IMR-90 (cell line): ENCODE measurements at places on chromosomes 1 and 21. TPM values are rescaled to one million over a fixed set of nuclear protein-coding genes. Genes with fewer than 3 reads are reported as not detected.

GRCh38 chr1:235023711-235024439 is 104.8 kb downstream of the TOMM20 start:
- no peak for DNase-seq

DNA sequence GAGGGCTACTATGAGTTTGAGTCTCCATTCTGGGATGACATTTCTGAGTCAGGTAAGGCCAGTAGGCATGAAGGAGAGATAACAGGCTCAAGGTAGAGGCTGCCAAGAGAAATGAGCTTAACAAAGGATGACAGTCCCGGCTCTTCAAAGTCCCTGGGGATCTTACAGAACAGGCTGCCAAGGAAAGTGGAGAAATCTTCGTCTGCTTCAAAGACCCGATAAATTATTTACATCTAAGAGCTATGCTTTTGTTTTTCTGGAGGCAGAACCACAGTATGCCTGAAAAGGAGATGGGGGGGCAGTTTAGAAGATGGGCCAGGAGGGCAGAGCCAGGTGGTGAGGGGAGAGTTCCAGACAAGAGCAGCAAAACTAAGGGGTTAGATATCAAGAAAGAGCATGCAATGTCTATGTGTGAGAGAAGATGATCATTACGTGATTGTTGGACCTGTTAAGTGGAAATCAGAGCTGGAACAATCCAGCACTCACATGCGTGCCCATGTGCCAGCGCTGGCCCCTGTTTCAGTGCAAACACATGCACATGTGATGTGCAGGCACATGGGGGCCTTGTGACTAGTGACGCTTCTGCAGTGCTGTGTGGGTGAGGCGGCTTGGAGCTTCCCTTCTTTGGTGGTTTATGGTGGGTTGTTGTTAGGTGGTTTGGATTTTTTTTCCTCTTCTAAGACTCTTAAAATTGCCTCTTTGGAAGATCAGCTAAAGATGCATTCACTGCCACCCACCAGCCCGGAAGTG is 25.7 kb downstream of the CAMK1G start:
- no peak for DNase-seq

DNA sequence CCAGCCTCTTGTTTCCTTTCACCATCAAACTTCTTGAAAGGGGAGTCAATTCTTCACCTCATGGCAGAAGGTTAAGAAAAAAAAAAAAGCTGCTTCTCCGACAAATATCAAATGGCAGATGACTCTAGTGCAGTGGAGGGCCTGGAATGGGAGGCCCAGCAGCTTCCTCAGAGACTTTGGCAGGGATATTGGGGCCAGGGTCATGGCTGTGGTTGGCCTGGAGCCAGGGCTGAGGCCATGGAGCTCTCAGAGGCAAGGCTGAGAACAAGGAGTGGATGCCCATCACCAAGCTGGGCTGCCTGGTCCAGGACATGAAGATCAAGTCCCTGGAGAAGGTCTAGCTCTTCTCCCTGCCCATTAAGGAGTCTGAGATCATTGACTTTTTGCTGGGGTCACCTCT is 18.7 kb downstream of the MTF1 start:
- peak; percentile 15 for DNase-seq

DNA sequence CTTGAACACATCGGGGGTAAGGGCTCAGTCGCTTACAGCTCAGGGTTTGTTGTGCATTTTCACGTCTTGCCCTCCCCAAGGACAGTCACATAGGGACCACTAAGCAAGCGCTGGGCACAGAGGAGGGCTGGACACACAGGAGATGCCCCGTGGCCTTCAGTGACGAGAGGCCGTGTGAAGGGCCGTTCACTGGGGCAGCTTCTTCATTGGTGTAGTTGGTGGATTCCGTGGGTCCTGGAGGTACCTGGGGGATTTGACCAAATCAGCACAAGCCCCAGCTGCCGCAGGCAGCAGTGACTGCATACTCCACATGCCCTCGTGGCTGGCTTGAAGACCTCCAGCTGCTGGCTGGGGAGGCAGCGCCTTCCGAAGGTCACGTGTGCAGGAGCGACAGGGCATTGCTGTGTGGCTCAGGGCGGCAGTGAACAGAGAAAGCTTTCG is 100.8 kb upstream of the C1orf174 start:
- no peak for DNase-seq

GRCh38 chr1:159012495-159012894 is 2.8 kb downstream of the IFI16 start:
- DNase-seq = peak; percentile 24

GRCh38 chr21:29082046-29082815 is 8.8 kb upstream of the CCT8 start:
- no peak for DNase-seq

DNA sequence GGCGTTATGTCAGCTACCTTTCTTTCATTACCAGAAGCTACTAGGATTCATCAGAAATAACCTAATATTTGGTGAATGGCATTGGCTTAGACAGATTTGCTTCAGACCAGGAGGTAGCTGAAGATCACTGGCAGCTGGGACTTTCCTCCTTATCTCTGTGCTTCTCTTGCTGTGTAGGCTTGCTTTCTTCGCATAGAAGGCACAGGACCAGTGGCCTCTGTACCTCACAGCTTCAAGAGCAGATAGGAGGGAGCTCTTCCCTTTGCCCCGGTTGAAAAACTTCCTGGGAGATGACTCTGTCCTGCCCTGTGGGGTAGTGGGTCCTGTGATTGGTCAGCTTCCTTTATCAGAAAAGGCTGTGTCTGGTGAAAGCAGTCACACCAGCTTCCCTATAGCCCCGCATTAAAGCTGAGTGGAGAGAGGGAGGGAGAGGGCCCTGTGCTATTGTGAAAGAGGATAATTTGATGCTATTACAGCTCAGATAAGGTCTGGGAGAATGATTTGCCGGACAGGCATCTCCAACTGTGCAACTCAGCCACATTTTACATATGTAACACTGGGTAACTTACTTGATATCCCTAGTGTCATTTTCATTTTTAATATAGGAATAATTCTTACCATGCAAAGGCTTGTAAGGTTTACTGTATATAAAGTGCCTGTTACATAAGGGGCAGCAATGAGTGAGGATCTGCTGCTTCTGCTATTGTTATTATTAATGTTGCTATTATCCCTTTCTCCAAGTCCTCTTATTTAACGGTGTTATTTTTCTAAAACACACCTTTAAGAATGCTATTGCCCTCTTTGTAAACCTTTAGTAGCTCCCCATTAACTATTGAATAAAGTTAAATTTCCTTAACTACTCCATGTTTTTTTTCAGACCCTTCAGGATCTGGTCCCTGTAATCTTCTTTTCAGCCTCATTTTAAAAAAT is 31.6 kb downstream of the OSBPL9 start:
- peak; percentile 93 for DNase-seq

GRCh38 chr1:61606448-61607312 is 118.3 kb downstream of the TM2D1 start:
- DNase-seq = no peak

DNA sequence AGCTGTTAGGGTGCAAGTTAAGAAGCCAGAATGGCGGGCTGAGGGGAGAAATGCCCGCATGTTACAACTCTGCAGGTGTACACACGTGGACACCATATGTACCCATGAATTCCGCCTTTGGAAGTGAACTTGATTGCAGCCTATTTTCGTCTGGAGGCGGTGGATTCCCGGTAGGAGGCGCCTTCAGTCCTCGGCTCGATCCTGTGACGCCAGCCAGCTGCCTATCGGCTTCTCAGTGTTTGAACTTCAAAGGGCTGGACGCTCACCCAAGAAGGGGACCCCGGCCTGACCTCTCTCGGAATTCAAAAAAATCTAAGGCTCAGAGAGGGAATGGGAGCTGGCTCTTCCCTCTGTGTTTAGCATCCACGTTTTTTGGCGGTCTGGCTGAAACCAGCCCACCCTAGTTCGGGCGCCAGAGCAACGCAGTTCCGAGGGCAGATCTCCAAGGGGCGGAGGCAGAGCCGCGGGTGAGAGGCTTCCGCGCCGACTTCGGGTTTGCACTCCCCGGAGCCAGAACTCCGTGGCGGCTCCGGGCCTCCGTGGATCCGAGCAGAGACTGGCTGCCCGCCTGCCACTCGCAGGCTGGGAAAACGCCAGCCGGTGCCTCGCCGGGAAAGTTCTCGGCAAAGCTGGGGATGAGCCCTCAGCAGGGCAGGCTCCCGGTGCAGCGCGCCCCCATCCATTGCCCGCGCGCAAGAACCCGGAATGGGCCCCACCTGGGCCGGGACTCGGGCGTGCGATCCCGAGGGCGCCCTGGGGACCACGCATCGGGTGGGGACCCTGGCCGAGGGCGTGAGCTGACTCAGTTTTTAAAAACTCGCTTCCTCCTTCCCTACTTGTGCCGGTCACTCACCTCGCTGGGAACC is 996 bp upstream of the TMEM51 start:
- peak; percentile 91 for DNase-seq

GRCh38 chr21:32414579-32415358 is 2.3 kb downstream of the EVA1C start:
- DNase-seq = peak; percentile 63

DNA sequence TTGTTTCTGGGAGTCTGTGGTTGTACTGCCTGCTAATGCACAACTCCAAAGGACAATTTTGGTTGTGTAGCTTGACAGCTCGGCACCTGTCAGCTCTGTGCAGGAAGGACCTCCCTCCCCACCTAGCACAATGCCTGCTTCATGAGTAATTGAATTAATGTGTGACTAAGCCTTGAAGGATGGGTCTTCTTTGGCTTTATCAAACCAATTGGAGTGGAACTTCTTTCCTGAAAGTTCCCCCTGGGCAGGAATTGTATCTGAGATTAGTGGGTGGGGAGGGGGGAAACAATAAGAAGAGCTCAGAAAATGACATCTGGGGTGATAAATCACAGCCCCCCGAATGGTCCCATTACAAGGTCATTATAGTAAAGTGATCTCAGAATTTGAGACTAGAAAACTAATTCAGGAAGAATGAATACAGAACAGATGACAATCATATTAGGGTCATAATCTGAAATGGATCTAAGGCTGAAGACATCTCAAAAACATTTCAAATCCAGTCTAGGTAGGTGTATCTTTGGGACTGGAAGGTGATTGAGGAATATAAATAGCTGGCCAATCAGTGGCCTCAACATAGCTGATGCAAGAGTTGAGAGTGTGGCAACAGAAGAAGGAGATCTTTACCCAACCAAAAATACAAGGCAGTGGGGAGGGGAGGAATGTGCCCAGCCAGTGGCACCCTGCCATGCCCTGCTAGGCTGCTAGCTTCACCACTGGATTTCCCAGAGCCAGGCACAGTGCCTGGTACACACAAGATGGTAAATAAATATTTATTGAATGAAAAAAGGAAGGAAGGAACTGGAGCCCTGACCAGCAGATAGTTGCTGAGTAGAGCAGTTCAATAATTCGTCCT is 10.1 kb upstream of the SESN2 start:
- DNase-seq = peak; percentile 70

Gene CD48
- total RNA-seq = not detected in 2 replicates

Gene DIO1
- total RNA-seq = not detected in 2 replicates

Gene KRTAP21-2
- not detected in 2 replicates for total RNA-seq

Gene CRABP2
- 6.1 and 6.3 TPM in 2 replicates for total RNA-seq

Gene FCRLB
- 0.90 and 1.1 TPM in 2 replicates for total RNA-seq

Gene FCMR
- total RNA-seq = not detected in 2 replicates

Gene OTUD3
- total RNA-seq = 2.9 and 6.1 TPM in 2 replicates

Gene SPEN
- total RNA-seq = 15.8 and 20.3 TPM in 2 replicates
